ENCODE measurements at places on chromosomes 2 and 18. TPM values are rescaled to one million over a fixed set of nuclear protein-coding genes. Genes with fewer than 3 reads are reported as not detected.

The STON1 gene
- 3.0 TPM for total RNA-seq

The ACVR1 gene
- 27.6 TPM for total RNA-seq

The HOXD4 gene
- not detected for total RNA-seq

The LTBP1 gene
- 0.33 TPM for total RNA-seq

The GNAL gene
- 0.25 TPM for total RNA-seq

Data from activated CD4-positive, alpha-beta memory T cell treated with anti-CD3 and anti-CD28 coated beads, Interleukin-2, amount 10 ng/mL, durations not matched to agents 7 days and 5 days (primary cell).